ENCODE measurements at places on chromosomes 13 and 19.

- no peak for DNase-seq
Measured at GRCh38 chr19:45587873-45588272, 3.3 kb upstream of the OPA3 start.

GRCh38 chr13:38365661-38366060, 16.0 kb downstream of the UFM1 start:
- no peak for DNase-seq

GRCh38 chr19:45115809-45116615, 23.0 kb downstream of the PPP1R37 start:
- DNase-seq = no peak

DNA sequence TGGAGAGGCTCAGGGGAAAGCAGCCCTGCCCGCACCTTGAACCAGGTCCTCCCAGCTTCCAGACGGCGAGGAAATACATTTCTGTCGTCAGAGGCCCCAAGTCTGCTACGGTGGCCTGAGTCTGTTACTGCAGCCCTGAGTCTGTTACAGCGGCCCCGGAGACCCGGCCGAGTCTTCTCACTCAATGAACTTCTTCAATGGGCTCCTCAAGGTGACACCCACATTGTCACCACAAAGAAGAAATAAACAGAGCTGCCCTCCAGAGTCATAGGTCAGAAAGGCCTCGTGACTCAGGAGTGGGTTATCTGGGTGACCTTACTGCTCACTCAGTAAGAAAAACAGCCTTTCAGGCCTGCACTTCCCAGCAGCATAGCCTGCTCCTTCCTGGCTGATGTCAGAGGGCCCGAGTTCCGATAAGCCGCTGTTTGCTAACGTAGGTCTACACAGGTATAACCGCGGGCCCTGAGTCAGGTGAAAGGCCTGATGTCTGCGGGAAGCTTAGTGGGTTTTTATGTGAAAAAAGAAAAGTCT, 66.9 kb upstream of the TM9SF2 start:
- DNase-seq = peak; percentile 81

- DNase-seq = no peak
Measured at GRCh38 chr19:17841371-17841809, 6.4 kb downstream of the JAK3 start.

DNA sequence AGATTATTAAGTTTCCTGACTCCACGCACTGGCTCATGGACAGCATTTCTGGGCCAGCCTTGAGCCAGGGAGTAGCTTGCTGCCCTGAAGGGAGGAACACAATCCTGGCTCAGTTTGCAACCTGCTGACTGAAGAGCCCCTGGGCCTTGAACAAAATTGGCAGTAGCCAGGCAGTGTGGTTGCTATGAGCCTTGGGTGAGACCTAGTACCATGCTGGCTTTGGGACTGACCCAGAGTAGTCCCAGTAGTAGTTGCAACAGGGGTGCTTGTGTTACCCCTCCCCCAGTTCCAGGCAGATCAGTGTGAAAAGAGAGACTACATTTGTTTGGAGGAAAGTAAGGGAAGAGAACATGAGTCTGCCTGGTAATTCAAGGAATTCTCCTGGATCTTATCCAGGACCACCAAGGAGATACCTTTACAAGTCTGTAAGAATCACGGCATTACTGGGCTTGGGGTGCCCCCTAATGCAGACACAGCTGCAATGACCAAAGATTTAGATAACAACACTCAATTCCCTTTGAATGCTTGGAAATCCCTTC, 22.0 kb downstream of the ITGBL1 start:
- no peak for DNase-seq

DNA sequence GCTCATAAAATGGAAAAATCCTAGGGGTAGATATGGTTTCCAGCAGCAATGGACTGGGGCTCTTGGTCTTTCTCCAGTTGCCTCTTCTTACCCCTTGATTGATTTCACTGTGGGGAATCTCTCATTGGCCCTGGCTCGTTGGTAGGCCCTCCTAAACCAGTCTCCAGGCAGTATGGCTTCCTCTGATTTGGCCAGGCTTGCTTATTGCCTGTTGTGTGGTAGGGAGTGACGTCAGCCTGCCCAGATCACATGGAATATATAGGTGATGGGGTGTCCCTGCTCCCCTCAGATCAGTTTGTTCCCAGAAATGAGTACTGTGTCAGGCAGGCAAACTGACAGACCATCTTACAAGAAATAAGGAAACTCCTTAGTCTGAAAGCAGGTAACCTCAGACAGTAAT, 5.7 kb upstream of the SELENOV start:
- no peak for DNase-seq
